ENCODE measurements at places on chromosomes 6 and 20.

DNA sequence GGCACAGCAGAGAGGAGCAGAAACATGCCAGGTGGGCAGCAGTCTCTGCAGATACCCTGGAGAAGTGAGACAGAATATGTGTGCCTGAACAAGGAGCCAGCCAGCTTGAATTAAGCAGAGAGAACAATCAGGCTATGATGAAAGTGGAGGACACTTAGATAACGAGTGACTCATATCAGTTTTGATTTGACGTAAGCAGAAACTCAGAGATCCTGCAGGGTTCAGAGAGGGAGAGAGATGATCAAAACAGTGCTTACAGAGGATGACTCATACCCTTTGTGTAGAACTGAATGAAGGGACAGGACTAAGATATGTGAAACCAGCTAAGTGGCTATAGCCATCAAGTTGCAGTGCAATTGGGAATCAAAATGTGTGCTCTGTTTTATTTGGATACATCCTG, 300.7 kb downstream of the TENT5A start:
- no peak for DNase-seq

- no peak for DNase-seq
Measured at GRCh38 chr6:112086744-112087135, 542 bp downstream of the TUBE1 start.

- DNase-seq = no peak
Measured at GRCh38 chr6:40328386-40328985, 258.7 kb downstream of the LRFN2 start.

GRCh38 chr6:7145885-7146828, 38.4 kb downstream of the RREB1 start:
- DNase-seq = no peak

DNA sequence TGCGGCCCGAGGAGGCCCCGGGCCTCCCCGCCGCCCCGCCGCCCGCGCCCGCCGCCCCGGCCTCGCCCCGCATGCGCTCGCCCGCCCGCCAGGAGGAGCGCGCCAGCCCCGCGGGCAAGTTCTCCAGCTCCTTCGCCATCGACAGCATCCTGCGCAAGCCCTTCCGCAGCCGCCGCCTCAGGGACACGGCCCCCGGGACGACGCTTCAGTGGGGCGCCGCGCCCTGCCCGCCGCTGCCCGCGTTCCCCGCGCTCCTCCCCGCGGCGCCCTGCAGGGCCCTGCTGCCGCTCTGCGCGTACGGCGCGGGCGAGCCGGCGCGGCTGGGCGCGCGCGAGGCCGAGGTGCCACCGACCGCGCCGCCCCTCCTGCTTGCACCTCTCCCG, 1.5 kb downstream of the FOXQ1 start:
- DNase-seq = no peak

DNA sequence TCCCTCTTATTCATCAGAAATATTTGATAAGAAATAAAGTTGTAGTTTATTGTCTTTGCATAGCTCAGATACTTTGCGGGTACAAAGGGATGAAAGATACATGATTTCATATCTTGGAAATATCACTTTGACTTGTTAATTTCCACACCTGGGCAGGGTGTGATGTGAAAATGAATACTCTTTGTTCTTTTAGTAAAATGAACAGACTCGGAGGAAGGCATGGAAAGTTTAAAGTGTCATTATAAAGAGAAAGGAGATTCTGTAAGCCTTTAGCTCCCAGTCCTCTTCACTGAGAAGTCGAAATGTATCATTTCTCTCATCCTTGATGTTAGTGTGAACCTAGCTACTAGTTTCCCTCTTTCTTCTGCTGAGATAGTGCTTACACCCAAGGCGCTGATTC, 36.7 kb upstream of the AKIRIN2 start:
- no peak for DNase-seq

DNA sequence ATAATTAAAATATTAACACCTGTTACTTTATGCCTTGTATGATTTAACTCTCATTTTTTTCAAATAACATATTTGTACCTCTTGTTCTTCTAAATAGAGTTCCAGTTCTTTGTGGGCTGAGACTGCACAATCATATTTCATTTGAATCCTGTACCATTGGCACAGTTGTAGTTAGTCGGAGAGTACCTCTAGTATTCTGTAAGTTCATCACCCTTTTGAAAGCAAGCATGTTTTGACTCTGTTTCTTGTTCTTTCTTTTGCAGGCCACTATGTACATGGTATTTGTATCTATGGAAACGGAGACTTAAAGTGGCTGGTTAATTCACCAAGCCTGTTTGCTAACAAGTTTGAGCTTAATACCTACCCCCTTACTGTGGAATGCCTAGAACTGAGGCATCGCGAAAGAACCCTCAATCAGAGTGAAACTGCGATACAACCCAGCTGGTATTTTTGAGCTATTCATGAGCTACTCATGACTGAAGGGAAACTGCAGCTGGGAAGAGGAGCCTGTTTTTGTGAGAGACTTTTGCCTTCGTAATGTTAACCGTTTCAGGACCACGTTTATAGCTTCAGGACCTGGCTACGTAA, 68.2 kb downstream of the C6orf52 start:
- DNase-seq = no peak

DNA sequence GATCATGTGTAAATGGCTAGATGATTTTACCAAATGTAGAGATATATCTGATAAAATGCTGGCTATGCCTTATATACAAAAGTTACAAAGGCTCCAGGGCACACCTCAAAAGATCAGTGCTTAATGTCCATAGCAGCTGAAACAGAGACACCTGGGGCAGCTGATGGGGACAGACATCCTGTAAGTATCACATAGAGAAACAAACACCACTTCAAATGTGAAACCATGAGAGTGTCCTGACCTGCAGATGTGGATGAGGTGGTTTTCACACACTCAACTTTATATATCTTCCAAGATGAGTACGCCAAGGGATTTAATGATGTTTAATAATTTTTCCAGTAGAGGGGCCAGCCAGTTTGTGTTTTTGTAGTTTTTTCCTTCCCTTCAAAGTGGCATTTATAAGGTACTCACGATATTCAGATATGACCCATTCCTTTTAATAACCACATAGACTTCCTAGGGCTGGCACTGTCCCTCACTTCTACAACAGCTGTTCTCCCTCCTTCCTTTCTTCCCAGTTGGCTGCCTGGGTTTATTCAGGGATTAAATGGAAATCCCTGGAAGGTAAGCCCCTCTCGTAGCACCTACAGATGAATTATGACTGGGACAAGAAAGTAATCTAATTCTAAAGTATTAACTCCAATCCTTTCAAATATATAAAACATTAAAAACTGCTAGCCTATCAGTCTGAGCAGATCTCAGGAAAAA, 50.3 kb upstream of the MCM9 start:
- no peak for DNase-seq

GRCh38 chr20:25341716-25342680, 48.6 kb downstream of the ABHD12 start:
- DNase-seq = no peak

DNA sequence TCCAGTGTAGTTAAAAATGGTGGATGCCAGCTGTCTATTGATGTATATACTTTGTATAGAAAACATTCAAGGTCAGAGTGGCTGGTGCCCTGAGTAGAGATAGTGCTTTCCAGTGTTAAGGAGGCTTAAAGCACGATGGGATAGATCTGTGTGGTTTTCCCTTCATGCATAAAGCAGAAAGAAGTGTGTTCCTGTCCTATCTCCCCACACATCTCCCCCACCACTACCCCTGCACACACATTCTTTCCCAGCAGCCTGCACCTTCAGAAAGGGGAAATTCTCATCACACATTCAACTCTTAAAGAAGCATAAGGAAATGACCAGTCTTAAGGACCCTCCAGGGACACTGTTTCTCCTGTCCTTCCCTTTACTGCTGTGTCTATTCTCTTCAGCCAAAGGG, 221.7 kb upstream of the TAB2 start:
- no peak for DNase-seq

- no peak for DNase-seq
Measured at GRCh38 chr20:55094353-55094861, 619.0 kb downstream of the DOK5 start.

- no peak for DNase-seq
Measured at GRCh38 chr6:55047451-55048044, 126.8 kb upstream of the HCRTR2 start.

DNA sequence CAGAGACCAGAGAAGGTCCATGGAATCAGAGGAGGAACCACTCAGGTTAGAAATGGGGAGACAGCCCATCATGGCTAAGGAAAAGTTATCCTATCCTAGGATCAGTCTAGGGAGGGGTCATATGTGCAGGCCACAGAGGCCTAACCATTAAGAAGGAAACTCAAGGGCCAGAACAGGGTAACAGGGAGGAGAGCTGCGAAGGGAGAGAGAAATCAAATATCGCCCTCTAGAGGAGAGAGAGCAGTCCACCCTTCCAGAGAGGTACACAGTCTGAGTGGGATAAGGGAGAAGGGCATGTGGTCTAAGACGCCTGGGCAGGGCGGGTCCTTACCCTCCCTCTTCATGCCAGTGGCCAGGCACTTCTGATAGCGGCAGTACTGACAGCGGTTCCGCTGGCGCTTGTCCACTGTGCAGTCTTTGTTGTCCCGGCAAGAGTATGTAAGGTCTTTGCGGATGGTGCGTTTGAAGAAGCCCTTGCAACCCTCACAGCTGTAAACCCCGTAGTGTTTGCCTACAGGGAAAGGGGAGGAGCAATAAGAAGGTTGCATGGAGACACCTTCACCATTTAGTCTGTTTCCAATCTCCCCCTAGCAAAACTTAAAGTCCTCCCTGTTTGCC, 2.9 kb downstream of the RXRB start:
- no peak for DNase-seq

- DNase-seq = no peak
Measured at GRCh38 chr6:107811591-107812218, 12.4 kb downstream of the SCML4 start.

- no peak for DNase-seq
Measured at GRCh38 chr6:150236544-150236943, 93.7 kb downstream of the PPP1R14C start.

GRCh38 chr6:165891320-165891719, 228.3 kb upstream of the PDE10A start:
- DNase-seq = no peak

GRCh38 chr6:44128020-44128917, 915 bp downstream of the TMEM63B start:
- no peak for DNase-seq

DNA sequence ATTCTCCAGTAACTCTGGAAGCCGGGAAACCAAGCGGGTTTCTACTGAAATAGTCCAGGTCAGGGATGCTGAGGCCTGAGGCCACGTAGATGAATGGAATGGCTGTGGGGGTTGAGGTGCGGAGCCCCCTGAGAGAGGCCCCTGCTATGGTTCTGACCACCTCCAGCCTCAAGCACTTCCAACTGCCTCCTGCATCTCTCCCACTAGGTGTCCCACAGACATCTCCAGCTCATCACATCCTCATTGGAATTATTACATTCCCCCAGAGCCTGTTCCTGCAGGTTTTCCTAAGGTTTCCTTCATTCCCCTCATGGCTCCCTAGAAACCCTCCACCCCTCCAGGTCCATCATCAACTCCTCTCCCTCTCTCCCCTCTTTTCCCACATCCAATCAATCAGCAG, 48.7 kb downstream of the UNC5CL start:
- no peak for DNase-seq

GRCh38 chr6:118218156-118218555, 311.1 kb downstream of the SLC35F1 start:
- no peak for DNase-seq

DNA sequence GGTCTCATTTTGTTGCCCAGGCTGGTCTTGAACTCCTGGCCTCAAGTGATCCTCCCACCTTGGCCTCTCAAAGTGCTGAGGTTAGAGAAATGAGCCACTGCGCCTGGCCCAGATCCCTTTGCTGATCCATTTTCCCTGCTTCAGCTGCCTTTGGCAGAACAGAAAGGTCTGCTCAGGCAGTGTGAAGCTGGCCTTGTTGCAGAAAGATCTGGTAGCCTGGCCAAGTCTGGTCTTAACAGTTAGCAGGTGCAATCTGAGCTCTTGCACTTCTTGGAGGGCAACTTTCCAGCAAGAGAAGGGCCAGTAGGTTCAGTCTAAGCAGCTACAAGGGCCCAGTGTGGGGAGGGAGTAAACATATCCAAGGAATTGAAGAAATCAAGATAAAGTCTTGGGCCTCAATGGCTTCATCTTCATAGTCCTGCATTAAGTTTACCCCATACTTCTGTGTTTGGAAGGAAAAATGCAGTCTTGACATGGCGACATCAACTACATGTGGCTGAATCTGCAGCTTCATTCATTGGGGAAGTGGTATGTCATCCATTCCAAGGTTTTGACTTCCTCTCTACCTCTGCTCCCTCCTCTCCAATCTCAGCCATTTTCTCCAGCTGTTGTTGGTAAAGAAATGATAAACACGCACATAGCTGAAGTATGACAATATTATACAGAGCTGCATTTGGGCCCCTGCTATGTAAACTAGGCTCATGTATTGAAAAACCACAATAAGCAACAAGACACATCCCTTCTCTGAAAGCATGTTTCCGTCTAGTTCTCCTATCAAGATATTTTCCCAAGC, 39.0 kb upstream of the NEDD9 start:
- DNase-seq = no peak

DNA sequence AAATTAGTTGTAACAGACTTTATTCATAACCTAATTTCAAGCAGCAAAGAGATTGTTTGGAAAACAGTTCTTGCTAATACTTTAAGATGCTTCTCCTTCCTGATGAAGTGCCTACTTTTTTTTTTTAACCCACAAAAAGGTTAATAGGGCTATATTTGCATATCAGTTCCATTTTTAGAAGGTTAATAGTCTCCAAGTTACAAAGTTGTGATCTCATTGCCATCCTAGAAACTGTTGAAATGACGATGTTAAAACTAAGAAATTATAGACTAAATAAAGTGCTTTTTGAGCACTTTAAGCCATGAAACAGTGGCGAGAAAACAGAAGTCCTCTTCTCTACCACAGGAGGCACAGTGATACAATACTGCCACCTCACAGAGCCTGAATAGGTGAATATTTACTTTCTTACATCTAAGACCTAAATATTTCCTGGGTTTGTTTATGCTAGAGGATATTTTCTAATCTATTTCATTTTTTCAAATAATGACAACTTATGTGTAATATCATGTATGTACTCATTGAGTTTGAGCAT, 5.3 kb downstream of the RNF144B start:
- no peak for DNase-seq

- DNase-seq = no peak
Measured at GRCh38 chr6:157559201-157559756, 178.3 kb downstream of the ZDHHC14 start.

- no peak for DNase-seq
Measured at GRCh38 chr6:7155871-7156579, 48.3 kb downstream of the RREB1 start.
